ENCODE measurements at places on chromosomes 13 and 19.

DNA sequence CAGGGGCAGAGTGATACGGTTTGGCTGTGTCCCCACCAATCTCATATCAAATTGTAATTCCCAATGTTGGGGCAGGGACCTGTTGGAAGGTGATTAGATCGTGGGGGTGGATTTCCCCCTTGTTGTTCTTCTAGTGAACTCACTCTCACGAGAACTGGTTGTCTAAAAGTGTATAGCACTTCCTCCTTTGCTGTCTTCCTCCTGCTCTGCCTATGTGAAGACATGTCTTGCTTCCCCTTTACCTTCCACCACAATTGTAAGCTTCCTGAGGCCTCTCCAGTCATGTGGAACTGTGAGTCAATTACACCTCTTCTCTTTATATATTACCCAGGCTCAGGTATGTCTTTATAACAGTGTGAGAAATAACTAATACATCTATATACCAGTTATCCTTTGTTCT is 706.4 kb upstream of the KLHL1 start:
- DNase-seq: no peak

DNA sequence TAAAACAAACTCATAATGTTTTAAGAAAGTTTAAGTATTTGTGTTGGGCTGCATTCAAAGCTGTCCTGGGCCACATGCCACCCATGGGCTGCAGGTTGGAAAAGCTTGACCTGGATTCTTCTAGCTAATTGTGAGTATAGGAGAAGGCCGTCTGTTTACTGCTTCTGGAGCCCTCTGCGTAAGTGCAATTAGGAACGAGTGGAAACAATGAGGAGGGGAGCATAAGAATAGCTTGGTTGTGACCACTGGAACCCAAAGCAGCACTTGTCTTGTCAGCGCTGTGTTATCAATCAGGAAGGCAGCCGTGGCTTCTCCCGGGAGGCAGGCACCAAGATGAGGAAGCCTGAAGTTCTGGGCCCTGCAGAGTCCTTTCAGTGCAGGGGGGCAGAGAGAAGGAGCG is 110.4 kb upstream of the MBNL2 start:
- DNase-seq: no peak

GRCh38 chr19:1864480-1865171 is 1.2 kb upstream of the KLF16 start:
- DNase-seq: no peak

- DNase-seq: no peak
Measured at GRCh38 chr13:45219938-45220375, 19.1 kb upstream of the KCTD4 start.

DNA sequence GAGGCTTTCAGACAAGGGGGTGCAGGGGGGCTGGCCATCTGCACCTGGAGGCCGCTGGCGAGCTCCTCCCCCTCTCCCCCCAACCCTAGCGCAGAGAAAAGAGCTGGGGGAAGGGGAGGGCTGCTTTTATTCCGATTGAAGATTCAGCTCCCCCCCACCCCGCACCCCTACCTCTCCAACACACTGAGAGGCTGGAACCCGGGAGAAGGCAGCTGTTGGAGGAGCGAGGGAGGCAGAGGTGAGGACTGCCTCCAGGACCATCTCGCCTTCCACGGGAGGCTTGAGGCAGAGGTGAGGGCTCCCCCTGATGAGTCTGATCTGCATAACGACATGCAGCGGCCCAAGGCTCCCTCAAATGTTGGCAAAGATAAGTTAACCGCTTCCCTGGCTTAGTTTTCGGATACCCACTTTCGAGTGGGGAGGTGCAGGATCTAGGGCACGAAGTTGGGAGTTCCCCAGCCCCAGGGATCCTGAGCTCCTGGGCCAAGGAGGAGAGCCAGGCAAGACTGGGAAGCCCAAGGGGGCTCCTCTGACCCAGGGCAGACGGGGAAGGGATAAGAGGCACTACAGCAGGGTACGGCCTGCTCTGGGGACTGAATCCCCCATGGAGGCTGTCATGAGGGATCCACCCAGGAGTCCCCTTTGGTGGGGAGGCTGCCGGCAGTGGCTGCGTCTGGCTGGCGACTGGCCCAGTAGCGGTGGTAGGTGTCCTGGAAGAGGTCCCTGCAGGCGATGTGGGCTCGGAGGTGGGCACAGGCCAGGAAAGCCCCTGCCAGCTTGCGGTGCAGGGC is 1.2 kb upstream of the NUMBL start:
- DNase-seq: peak; percentile 74

DNA sequence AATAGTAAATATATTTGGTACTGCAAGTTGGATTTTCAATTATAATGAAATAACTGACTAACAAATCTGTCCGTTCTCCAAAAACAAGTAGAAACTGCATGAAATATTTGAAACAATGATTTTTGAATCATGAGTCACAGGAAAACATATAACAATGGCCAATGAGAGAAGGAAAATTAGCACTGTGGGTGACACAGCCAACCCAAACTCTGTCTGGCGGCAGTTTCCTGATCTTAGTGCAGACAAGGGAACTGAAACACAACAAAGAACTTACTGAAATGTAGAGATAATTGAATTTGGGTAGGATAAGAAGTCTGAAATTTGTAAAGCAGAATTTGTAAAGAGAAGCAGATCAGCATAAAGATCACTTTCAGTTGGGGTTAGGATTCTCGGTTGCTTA is 2743.3 kb upstream of the PCDH20 start:
- no peak for DNase-seq

GRCh38 chr13:59970847-59971246 is 192.9 kb downstream of the DIAPH3 start:
- DNase-seq: no peak

- no peak for DNase-seq
Measured at GRCh38 chr19:50046649-50047503, 21.1 kb downstream of the ZNF473 start.

DNA sequence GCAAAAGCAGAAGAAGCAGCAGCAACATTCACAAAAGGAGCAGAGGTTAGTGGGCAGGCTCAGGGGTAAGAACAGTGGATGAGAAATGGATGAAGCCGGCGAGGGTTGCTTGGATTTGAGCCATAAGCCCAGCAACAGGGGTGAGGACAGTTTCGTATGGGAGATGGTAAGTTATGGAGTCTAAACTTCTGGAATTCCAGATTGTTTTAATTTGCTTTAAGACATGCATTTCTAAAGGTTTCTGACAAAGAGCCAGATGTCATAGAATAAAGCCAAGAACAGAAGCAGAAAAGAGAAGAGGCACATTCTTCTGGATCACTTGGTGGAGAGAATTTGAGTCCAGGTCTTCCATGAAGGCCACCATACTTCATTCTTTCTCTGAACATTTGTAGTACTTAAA is 76.6 kb downstream of the TNFSF11 start:
- DNase-seq: no peak

DNA sequence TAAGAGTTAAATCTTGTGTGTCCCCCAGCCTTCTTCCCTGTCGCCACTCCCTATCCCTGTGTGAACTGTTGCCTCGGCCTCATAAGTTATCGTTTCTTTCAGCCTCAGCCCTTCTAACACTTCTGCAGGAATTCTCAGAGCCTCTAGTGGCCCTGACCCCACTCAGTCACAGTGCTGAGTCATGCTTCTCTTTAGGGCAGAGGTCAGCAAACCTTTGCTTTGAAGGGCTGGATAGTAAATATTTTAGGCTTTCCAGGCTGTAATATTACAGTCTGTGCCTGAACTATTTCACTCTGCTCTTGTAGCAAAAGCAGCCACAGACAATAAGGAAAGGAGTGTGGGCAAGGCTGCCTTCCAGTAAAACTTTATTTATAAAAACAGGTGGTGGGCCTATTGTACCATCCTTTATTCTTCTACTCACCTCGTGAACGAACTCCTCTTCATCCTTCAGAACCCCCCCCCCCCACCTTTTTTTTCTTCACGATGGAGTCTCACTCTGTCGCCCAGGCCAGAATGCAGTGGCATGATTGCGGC is 22.1 kb downstream of the MYO9B start:
- DNase-seq: no peak

- DNase-seq: no peak
Measured at GRCh38 chr13:112602189-112602588, 14.2 kb upstream of the TUBGCP3 start.
